ENCODE measurements at places on chromosomes 4 and X.

- DNase-seq: no peak
Measured at GRCh38 chr4:99404595-99405287, 30.4 kb downstream of the ADH7 start.

DNA sequence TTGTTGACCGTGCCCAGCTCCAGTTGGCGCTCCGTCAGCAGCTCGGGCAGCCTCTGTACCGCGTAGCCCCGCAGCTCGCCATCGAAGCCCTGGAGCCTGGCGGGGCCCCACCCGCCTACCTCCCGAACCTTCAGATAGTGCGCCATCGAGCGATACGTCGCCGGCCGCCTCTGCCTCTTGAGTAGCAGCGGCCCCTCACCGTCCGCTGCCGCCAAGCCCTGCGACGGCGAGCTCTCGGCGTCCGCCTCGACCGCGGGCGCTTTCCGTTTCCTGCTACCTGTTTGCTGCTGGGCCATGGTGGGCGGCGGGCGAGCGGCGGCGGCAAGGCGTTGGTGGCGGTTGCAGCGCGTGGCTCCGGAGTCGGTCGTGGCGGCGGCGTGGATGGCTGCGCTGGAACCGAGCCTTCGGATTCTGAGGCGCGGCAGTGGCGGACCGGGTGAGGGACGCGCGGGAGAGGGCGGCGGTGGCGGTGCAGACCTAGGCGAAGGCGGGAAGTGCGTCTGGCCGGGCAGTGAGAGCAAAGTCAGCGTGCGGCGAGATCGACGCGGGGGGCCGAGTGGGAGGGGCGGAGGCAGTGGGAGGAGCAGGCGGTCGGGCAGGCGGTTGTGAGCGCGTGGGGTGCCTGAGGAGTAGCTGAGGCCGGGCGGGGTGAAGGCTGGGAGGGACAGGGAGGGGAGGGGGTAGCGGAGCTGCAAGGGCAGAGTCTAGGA is at the start of gene DCAF12L1:
Gene DCAF12L1 (minus strand): TSS at position 502 of the 710 bp plus-strand sequence. CDS start 206 bp downstream, at position 296.
- no peak for DNase-seq

DNA sequence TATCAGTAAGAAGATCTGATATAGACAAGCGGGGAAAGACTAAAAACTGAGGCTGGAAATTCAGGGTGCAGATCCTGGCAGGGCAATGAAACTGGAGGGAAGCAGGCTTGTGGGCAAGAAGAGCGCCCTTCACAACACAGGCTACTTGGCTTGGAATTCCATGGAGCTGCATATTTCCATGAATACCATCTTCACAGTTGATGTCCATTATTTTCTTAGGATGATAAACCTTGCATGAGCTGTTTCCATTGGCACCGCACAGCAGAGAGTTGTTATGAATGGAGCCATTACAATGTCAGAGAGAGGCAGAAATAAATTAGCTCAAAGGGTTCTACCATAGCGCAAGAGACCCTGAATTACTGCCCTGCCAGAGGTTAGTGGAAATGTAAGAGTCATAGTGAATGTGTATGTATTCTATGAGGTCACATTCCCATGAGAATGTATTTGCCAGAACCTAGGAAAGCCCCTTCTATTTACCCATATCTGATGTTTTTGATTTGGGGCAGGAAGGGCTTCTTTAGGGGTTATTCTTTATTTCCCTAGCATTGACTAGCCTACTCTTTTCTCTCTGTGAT is 215.6 kb downstream of the PALLD start:
- no peak for DNase-seq

DNA sequence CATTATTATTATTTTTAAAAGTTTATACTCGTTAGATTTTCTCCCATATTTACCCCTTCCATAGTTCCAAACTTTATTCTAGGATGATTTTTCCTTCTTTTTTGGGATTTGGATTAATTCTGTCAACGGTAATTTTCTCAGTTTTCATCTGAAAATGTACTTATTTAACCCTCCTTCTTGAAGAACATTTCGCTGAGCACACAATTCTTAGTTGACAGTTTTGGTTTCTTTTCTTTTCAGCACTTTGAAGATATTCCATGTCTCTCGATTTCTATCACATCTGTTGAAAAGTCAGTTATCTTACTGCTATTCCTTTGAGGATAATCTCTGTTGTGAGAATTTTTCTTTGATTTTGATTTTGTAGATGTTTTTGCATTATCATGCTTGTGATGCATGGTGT is 85.2 kb downstream of the SCLT1 start:
- DNase-seq: no peak

DNA sequence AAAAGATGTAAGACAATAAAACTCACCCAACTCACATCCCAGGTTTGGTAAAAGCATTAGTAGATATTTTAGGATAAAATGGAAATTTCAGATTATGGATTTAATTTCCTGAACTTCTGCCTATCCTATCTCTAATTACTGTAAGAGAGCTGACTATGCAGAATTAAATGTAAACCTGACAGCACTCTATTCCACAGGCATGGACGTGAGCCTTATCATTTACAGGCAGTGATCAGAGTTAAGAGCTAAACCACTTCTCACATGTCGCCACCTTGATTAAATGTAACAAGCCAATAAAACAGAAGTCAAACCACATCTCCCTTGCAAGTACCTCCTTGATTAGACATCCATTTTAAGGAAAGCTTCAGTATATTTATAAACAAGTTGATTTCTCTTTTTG is 97.5 kb upstream of the CBR4 start:
- DNase-seq: no peak

- DNase-seq: no peak
Measured at GRCh38 chrX:117985241-117985640, 131.4 kb downstream of the KLHL13 start.

GRCh38 chrX:19194285-19195242 is 72.3 kb upstream of the ADGRG2 start:
- DNase-seq: no peak

DNA sequence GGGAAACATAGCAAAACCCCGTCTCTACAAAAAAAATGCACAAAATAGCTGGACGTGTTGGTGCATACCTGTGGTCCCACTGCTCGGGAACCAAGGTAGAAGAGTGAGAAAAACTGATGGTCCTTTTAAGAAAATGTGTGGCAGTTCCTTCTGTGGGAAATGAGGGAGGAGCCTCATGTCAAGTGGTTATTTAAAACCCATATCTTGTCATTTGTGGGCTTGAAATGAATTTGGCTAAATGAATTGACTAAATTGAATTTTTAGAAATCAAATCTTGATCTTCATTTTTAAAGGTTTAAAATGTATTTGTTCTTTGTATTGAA is 16.2 kb upstream of the LAMP2 start:
- no peak for DNase-seq

DNA sequence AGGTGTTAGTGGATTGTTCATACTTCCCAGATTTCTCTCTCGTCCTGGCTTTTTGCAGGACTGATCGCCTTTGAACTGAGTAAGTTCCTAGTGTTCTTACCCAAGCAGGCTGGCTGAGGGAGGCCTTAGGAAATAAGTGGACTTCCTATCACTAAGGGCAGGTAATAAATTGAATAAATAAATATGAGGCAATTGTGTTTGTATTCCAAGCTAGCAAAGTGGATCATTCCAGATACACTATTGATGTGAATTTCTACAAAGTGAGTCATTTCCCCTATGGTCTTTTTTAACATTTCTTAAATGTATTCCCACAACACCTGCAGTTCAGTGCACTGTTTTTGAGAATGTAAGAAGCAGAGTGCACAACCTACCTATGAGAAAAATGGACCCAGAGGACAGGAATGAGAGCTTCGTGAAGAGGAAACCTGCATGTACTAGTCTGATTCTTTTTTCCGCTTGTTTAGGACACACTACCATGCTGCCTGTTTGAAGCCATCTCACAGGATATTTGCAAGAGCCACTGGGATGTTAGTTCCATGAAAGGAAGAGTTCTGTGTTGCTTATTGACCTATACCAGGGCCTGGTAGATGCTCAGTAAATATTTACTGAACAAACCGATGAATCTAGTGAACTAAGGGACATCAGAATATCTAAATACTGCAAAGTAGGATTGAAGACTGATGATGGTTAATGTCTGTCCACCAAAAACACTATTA is 29.0 kb upstream of the SMAD1 start:
- no peak for DNase-seq

Data from vagina (tissue), 2 donors.